ENCODE measurements at places on chromosomes 7 and 10.

- no peak for DNase-seq
Observed at GRCh38 chr7:73343671-73344380, 15.9 kb downstream of the FKBP6 start.

- DNase-seq: no peak
Observed at GRCh38 chr7:40057292-40057691, 77.1 kb downstream of the MPLKIP start.

GRCh38 chr7:127976738-127977120 lies 54.5 kb downstream of the LRRC4 start:
- no peak for DNase-seq

GRCh38 chr10:47289921-47290320 lies 10.1 kb upstream of the GDF10 start:
- no peak for DNase-seq

DNA sequence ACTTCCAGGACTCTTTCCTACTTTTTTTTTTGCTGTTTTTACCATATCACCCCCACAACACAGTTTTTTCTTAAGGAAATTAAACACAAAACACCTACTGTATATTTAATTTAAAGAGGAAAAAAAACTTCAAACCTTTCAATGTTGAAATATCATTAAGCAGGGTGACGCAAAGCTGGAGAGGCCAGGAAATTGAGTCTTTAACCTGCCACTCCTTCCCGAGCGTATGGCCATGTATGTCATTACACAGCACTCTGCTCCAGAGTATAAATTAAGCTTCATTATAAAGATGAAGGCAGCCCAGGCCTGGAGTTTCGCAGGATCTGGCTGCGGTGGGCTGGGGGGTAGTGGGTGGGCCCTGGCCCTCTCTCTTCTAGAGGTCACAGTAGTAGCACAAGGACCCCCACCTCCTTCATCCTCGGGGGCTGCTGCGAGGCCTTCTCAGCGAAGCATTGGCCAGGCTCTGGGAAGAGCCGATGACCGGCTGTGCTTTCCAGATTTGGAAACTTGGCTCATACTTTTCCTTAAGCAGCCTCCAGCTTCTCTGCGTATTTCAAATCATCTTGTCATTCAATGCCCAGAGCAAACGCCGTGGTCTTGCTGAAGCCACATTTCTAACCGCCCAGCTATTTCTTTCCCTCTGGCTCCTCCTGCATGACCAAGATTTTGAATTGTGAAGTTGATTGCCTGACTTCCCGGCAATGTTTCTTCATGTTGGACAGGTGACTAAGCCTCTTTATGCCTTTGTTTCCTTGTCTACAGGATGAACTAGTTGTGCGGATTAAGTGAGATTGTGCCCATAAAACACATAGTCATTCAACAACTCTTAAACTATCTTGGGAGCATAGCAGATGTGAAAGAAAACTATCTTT lies 765.1 kb downstream of the SUGCT start:
- DNase-seq: no peak

DNA sequence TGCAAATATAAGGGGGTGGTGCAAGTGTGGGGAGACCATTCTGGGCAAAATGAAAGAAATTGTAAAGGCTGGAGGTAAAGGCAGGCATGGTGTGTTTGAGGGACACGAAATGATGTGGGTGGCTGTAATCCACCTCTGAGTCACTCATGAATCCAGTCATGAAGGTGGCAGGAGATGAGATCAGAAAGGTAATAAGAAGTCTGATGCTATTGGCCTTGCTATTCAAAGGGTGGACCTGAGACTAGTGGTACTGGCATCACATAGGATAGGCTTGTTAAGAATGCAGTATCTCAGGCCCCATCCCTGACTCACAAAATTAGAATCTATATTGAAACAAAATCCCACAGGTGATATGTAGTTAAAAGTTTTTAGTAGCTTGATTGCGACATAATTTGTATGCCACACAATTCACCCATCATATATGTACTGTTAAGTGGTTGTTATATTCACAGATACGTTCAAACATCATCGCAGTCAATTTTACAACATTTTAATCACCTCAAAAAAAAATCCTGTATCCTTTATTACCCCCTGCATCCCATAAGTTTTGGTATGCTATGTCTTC lies 85.6 kb downstream of the ST8SIA6 start:
- DNase-seq: no peak

DNA sequence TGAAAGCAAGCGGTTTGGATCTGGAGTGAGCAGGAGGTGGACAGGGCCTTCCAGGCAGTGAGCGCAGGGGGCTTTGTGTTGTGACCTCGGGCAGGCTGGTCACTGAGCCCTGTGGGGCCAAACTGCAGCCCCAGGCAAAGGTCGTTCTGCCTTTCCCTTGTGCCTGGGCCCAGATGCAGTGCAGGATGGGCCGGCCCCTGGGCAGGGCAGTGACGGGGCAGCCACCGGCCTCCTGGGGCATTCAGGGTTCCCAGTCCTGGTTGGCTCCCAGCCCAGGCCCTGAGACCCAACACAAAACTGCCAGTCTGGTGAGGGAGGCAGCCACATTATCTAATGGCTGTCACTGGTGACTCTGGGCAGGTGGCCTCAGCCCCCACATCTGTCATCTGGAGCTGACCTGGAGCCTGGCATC lies 7.1 kb downstream of the ARPC1B start:
- no peak for DNase-seq

GRCh38 chr7:5211730-5212482 lies 21.9 kb downstream of the WIPI2 start:
- DNase-seq: no peak

DNA sequence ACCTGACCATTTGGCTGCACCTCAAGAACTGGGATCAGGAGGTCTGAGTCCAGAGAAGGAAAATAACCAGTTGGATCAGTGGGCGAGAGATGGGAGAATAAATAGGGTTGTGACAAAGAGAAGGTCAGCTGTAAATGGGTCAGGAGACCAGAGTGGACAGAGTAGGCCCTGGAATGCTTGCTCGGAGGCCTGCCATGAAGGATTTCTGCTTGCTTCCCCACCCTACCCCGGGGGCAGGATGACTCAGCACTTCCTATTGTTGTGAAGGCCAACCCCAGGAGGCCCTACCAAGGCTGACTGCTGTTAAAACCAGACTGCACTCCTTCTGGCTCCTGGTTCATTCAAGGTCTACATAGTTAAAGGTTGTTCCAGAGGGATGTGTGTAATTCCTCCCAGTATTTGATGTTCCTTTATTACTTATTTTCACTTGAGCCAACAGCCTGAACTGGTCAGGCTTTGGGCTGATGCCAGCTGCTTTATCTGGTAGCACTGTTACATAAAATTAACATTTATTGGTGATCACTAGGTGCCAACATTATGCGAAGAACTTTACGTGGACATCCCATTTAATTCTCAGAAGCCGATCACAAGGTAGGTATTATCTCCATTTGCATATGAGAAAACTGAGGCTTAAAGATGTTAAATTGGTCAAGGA lies 27.3 kb upstream of the IFRD1 start:
- no peak for DNase-seq

DNA sequence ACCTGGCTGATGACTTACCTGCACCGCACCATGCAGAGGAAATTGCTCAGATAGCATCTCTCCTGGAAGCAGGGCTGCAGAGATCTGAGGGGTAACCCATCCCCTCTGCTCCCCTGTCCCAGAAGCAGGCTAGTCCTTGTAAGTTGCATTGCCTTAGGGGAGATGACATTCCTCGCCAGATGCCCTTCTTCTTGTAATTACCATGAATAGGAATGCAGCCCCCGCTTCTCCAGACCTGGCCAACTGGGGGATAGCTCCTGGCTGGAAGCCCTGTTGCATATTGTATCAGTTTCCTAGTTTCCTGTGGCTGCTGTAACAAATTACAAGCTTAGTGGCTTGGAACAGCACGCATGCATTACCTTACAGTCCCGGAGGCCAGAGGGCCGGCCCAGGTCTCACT lies 47.5 kb upstream of the EN2 start:
- DNase-seq: no peak

GRCh38 chr10:72702868-72703581 lies 11.1 kb downstream of the MCU start:
- no peak for DNase-seq

- DNase-seq: no peak
Observed at GRCh38 chr7:82605247-82605864, 161.8 kb upstream of the CACNA2D1 start.

DNA sequence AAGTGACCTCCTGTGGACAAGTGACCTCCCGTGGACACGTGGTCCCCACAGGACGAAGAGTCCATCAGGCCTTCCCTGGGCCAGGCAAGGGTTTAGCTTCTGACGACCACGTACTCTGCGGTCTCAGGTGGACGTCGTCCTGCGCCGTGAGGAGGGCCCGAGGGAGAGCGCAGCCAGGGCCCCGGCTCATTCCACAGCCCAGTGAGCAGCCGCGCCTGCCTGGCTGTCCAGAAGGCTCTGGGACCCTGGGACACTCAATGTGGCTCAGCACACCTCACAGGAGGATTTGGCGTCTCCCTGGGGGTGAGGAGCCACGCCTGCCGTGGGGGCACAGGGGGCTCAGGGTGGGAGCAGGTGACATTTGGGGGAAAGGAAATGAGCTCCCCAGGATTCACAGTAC lies 64.4 kb upstream of the CFAP46 start:
- no peak for DNase-seq

GRCh38 chr10:2861632-2862210 lies 205.6 kb upstream of the PFKP start:
- DNase-seq: no peak

DNA sequence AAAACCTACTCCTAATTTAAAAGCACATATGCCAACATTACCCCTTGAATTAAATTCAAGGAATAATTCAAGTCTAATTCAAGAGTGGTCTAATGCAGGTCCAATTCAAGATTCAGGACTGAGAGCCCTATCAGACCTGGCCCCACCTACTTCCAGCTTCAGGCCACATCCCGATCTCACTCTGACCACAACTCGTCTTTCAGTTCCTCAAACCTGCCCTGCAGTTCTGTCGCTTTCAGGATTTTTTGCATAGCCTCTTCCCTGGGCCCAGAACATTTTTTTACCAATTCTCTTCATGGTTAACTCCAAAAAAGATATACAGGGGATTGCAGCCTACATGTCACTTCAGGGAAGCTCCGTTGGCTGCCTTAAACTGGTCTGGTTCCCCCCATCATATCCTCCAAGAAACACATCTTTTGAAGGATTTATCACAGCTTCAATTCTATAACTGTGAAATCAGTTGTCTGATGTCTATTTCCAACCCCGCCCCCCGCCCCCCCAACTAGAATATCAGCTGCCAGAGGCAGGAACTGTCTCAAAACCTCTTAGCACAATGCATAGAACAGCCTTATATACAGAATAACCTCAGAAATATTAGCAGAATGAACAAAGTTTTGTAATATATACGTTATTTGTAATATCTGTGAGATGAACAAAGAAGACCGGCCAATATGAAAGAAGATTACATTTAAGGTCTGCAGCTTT lies 20.8 kb downstream of the CCDC6 start:
- DNase-seq: no peak

- DNase-seq: no peak
Observed at GRCh38 chr7:109611656-109612055, 1042.0 kb downstream of the DNAJB9 start.

DNA sequence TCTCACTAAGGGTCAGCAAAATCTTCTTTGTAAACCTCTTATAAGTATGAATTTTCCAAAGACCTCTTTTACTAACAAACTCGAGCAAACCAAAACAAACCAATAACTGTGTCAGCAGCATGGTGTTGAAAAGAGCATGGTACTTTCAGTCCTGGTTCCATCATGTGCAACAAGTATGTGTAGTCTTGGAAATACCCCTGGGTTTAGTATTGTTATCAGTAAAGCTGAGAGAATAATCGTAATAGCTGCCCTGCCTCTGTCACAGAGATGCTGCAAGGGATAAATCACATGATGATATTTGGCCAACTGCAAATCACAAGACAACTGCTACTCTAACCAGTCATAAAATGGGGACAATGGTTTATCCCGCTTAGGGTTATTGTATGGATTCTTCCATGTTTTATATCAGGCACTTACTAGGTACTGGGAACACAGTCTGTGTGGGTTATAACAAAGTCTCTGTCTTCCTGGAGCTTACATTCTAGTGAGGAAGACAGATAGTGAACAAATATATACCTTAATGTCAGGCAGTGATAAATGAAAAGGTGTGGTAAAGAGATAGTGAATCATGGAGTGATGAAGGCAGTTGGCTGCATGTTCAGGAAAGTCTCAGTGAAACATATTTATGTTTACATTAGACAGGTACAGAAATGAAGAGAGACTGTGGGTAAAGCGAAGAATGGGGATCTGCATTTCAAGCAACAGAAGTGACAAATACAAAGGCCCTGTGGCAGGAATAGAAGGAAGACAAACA lies 60.5 kb upstream of the C10orf90 start:
- no peak for DNase-seq

DNA sequence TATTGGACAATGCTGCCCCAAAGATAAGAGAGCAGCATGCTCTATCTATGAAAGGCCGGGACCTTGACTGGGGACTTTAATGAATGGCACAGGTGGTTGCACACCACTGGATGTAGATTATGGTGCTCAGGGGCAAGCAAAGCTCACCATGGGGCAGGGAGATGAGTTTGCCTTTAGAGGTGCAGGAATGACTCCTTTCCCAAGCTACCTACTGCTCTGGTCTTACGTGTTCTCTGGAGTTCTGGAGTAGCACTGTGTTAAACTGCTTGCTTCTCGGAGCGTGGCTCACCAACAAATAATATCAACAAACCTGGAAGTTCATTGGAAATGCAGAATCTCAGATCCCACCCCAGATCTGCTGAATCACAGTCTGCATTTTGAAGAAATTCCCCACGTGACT lies 445.3 kb downstream of the RPS24 start:
- no peak for DNase-seq

DNA sequence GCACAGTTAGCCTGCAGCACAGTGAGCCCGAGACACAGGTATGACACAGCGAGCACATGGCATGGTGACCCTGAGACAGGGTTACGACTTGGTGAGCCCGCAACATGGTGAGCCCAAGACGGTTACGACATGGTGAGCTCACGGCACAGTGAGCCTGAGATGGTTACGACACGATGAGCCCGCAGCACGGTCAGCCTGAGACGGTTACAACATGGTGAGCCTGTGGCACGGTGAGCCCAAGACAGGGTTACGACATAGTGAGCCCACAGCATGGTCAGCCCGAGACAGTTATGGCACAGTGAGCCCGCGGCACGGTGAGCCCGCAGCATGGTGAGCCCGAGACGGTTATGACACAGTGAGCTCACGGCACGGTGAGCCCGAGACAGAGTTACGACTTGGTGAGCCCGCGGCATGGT lies 156.1 kb downstream of the MAD1L1 start:
- DNase-seq: no peak

- DNase-seq: no peak
Observed at GRCh38 chr7:106563466-106564150, 97.3 kb downstream of the CCDC71L start.

GRCh38 chr7:122847871-122848473 lies 38.3 kb downstream of the CADPS2 start:
- DNase-seq: no peak
